Stimulated activated CD4-positive, alpha-beta T cell treated with anti-CD3 and anti-CD28 coated beads, Interleukin-2, amount 100 ng/mL, for 48 hours (primary cell): ENCODE measurements at places on chromosomes 3 and 15.

DNA sequence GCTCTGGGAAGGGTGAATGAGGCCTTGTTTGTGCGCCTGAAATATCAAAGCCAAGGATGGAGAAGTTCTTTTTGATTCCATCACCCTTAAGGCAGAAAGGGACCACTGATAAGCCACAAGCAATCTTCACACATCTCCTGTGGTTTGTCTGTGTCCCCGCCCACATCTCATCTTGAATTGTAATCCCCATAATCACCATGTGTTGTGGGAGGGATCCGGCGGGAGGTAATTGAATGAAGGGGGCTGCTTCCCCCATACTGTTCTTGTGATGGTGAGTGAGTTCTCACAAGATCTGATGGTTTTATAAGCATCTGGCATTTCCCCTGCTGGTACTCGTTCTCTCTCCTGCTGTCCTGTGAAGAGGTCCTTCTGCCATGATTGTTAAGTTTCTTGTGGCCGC lies 329.6 kb upstream of the RGMA start:
- DNase-seq = no peak

DNA sequence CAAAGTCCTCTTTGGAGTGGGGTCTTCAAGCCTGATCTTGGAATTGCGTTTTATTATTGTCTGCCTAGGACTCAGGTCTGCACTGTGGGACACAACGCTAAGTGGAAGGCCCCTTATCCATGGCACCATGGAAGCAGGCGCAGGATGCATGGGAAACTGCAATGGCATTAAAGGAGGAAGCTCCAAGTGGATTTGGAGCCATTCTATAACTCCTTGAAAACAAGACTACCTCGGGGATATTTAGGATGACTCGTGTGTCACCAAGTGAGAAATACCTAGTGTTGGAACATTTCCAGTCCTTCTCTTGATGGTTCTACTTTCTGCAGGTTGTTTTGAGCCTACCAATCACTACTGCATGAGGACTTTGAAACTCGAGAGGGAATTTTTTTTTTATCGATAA lies 126.6 kb upstream of the ZBED2 start:
- DNase-seq = no peak

GRCh38 chr15:52256930-52257733 lies 38.5 kb downstream of the MYO5C start:
- DNase-seq = no peak

DNA sequence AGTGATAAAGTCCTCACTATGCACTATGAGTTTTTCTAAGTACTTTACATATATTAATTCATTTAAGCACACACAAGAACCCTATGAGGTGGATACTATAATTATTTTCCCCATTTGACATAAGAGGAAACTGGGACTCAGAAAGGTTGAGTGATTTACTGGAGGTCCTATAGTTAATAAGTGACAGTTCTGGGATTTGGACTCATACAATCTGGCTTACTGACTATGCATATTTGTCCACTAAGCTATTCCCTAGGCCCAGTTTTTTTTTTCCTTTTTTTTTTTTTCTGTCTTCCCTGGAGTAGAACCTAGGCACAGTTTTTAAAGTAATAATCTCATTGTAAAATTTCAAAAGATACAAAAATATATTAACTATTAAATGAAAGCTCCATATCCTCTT lies 6.3 kb upstream of the RTP2 start:
- no peak for DNase-seq
